Retinal pigment epithelial cell (primary cell): ENCODE measurements at places on chromosomes 3 and 15.

DNA sequence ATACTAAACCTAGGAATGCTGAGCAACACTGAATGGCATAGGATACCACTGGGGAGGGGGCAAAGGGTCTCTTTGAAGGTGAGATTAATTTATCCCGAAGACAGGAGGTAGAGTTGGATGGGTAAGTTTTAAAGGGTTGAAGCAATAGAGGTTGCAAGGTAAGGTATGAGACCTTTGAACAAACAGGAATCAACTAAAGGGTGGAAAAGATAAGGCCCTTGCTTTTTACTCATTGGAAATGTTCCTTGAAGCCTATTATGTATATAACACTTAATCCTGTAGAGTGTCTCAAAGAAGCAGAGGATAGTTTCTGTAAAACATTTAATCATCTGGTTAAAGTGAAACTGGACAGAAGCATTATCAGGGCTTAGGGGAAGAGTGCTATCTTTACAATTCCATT is 5.7 kb downstream of the ABHD5 start:
- DNase-seq: no peak

DNA sequence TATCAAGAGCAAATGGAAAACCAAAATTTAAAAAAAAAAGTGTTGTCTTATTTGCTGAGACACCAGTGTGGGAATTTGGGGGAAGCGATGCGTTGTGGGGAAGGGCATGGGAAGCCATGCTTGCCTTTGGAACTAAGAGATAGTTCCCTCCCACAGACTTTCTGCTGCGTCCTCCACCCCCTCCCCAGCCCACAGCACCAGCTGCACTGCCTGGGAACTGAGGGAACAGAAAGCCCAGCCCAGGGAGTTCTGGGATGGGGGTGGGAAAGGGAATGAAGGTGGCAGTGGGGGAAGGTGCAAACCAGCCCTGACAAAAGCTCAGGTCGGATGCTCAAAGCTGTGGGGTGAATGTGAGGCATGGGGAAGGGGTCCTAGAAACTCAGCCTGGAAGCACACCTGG is 8.1 kb upstream of the NTRK3 start:
- DNase-seq: no peak

GRCh38 chr3:189168711-189169110 is 3.1 kb upstream of the TPRG1 start:
- no peak for DNase-seq

- DNase-seq: no peak
These were observed 29.4 kb downstream of the POLR2M start for GRCh38 chr15:57735891-57736290.
